ENCODE measurements at places on chromosomes 16 and 17.
A peak's percentile ranks its signal among the peaks of the same experiment; 100 is the strongest.

DNA sequence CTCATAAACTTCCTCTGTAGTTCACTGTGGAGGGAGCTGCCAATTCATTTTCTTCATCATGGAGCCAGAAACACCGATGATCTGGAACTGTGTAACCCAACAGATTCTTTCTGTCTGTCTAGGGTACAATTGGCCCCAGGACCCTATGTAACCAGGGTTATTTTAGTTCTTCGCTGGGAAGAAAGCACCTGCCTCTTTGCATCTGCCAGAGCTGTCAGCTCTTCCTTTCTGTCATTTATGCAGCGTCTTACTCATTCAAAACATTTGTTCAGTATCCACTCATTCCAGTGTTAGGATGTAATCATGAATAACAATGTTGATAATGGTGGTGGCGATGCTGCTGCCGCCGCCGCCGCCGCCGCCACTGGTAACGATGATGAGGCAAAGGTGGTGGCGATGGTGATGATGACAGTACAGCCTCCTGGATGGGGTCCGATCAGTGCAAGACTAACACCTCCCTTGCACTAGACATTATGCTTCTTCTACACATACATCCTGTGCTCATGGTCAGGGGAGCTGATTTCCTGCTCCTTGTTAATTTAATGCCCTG, 46.1 kb downstream of the IRX5 start:
- DNase-seq, result no peak

GRCh38 chr17:48726916-48727286, 1.6 kb downstream of the HOXB13 start:
- DNase-seq, result no peak

DNA sequence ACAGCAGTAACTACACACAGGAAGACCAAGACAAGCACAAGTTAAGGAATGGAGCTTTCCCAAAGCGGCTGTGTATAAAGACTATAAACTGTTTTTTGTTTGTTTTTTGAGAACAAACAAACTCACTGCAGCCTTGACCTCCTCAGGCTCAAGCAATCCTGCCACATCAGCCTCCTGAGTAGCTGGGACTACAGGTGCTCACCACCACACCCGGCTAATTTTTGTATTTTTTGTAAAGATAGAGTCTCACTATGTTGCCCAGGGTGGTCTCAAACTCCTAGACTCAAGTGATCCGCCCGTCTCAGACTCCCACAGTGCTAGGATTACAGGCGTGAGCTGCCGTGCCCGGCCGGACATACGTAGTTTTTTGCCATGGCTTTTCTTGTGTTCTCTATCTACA, 4.1 kb upstream of the PDE6G start:
- DNase-seq, result no peak

GRCh38 chr17:19943599-19943998, 34.0 kb downstream of the AKAP10 start:
- no peak for DNase-seq

DNA sequence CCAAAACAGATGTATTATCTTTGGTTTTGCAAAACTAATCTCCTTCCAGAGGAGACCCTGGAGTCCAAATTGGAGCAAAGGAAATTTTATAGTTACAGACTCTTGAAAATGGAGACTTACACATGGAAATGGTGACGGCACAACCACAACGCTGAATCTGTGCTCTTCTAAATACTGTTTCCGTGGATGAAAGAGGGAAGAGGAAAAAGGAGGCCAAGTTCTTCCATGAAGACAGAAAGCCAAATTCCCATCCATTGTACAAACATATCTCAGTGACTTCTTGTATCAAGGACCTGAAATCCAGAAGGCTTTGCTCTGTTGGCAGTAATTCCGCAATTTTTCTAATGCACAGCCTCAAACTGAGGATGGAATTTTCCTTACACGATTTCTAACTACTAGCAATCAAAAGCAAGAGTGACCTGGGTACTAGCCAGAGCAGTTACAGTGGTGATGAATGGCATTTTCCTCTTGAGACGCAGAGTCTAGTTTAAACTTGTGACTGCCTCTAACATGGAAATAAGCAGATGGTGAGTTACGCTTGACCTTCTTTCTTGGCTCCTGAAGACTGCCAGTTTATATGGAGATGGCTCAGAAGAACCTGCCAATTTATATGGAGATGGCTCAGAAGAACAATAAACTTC, 38.5 kb downstream of the VPS53 start:
- no peak for DNase-seq

DNA sequence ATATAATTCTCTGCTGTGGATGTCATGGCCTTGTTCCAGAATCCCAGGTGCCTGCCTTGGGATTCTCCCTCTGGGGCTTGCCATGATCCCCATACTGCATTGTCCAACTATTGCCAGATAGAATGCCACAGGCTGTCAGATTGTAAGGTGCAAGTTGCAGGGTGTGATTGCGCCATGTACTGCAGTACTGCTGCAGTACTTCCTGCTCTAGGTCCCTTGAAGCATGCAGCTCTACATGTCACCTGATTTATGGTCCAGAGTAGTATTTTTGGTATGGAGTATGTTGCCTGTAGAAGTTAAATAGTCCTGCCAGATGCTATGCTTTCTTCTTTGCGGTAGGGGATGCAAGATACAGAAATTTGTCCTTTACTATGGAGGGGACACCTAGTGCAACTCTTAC, 7.0 kb upstream of the SLFN5 start:
- DNase-seq, result no peak

- DNase-seq, result no peak
These were observed 479.3 kb upstream of the ZFHX3 start for GRCh38 chr16:73527187-73527586.

DNA sequence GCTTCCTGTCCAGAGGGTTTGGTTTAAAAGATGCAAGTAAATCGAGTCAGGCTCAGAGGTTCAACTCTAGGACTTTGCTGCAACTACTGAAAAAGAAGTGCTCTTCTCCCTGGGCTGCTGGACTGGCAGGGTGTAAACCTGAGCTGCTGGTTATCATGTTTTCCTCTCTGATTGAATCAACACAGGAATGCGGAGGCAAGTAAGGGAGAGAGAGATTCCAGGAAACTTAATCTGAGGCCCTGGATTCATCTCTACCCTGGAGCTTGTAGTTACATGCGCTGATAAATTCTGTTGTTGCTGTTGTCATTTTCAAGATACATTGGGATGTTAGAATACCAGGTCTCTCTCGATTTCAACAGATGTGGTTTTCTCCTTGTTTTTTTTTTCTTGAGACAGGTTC, 8.2 kb upstream of the HS3ST3A1 start:
- DNase-seq, result no peak

- DNase-seq, result no peak
These were observed 37.2 kb downstream of the MEAK7 start for GRCh38 chr16:84467256-84467655.

GRCh38 chr16:78970650-78971049, 629.9 kb downstream of the MAF start:
- no peak for DNase-seq

- DNase-seq, result no peak
These were observed 990 bp downstream of the SLC5A11 start for GRCh38 chr16:24846548-24847357.

- DNase-seq, result no peak
These were observed 10.6 kb downstream of the RHBDL3 start for GRCh38 chr17:32276171-32276601.

- no peak for DNase-seq
These were observed 56.6 kb downstream of the RGS9 start for GRCh38 chr17:65193716-65194293.

- DNase-seq, result no peak
These were observed 87.0 kb downstream of the MGAT5B start for GRCh38 chr17:76955191-76955590.

GRCh38 chr17:13429201-13429600, 172.5 kb downstream of the HS3ST3A1 start:
- no peak for DNase-seq

DNA sequence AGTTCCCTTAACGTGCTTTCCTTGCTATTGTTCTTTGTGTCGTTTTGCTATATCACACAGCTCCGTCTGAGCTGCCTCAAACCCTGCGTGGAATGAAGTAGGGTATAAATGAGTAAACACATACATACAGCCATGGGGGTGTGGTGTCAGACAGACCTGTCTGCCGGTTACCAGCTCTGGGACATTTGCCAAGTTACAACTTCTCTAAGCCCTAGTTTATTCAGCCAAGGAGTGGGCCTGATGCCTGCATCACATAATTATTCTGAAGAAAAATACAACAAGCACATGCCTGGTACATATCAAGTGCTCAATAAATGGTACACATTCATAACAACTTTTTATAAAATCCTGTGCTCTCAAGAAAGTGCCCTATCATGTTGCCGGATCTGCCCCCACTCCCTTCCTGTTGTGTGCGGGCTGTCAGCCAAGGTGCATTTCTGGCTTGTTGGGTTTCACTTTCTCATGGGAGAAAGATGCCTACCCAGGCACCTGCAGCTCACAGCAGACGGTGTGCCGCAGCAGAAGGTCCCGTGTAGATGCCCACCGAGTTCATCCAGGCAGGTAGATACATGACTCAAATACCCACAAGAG, 30.5 kb downstream of the SMPD3 start:
- peak; percentile 71 for DNase-seq

DNA sequence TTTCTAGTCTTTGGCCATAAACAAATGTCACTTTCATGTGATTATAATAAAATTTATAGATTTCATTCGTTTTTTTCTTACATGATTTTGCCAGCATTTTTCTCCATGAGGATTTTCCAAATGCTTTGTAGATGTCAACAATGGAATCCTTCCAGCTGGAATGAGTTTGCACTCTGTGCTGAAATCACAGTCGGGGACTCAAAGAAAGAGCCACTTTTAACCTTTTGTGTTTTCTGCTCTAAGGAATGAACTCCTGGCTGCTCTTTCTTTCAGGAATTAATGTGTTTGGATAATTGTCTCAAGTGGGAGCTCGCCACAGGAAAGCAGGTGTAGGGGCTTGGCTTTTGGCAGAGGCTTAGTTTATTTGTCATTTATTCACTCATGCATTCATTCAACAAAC, 372.3 kb upstream of the SALL1 start:
- peak; percentile 26 for DNase-seq
